Activated CD4-positive, alpha-beta T cell treated with anti-CD3 and anti-CD28 coated beads for 48 hours (primary cell): ENCODE measurements at places on chromosomes 2 and 18.
A peak's percentile ranks its signal among the peaks of the same experiment; 100 is the strongest.

DNA sequence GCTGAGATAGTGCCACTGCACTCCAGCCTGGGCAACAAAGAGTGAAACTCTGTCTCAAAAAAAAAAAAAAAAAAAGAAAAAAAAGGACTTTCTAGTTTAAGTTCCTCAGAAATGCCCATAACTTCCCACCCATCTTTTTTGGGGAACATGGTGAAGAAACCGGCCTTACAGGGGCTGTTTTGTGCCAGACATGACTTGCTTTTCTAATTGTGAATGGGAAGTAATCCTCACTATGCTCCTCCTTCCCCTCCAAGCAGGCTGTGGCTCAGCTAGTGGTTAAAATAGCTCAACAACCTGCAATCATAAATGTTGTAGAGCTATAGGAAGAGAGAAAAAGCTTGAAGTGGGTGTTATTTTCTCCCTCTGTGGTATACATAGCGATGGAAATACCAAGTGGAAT lies 34.1 kb upstream of the OLA1 start:
- DNase-seq: no peak

- DNase-seq: no peak
Observed at GRCh38 chr2:52260904-52261303, 1229.0 kb upstream of the NRXN1 start.

GRCh38 chr2:55618025-55618274 lies 528 bp upstream of the PPP4R3B start:
- no peak for DNase-seq

DNA sequence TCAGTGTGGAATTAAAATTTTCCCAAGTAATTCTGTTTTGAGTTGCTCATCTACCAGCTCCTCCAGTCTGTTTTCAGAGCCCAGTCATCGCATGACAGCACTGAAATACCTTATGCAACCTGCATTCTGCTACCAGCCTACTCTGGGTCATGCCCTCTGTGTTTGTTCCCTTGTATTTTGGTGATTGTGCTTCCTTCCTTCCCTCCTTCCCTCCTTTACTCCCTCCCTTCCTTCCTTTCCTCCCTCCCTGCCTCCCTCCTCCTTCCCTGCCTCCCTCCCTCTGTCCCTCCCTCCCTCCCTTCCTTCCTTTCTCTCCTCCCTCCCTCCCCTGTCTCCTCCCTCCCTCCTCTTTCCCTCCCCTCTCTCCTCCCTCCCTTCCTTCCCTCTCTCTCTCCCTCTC lies 289.6 kb downstream of the CDH2 start:
- DNase-seq: no peak

GRCh38 chr2:236512902-236513435 lies 56.7 kb upstream of the ACKR3 start:
- peak; percentile 75 for DNase-seq

- no peak for DNase-seq
Observed at GRCh38 chr2:242060212-242060835, 190.8 kb downstream of the RTP5 start.

- DNase-seq: no peak
Observed at GRCh38 chr2:228611171-228611570, 429.7 kb upstream of the SPHKAP start.

- DNase-seq: peak; percentile 80
Observed at GRCh38 chr2:234881413-234882241, 70.2 kb upstream of the SH3BP4 start.

DNA sequence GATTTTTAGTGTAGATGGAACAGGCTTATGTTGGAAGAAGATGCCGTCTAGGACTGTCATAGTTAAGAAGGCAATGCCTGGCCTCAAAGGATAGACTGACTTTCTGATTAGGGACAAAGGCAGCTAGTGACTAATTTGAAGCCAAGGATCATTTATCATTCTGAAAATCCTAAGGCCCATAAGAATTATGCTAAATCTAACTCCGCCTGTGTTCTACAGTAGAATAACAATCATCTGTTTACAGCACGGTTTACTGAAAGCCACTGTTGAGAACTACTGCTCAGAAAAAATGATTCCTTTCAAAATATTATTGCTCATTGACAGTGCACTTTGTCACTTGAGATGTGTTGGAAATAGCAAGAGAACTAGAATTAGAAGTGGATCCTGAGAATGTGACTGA lies 44.5 kb downstream of the BABAM2 start:
- DNase-seq: no peak

DNA sequence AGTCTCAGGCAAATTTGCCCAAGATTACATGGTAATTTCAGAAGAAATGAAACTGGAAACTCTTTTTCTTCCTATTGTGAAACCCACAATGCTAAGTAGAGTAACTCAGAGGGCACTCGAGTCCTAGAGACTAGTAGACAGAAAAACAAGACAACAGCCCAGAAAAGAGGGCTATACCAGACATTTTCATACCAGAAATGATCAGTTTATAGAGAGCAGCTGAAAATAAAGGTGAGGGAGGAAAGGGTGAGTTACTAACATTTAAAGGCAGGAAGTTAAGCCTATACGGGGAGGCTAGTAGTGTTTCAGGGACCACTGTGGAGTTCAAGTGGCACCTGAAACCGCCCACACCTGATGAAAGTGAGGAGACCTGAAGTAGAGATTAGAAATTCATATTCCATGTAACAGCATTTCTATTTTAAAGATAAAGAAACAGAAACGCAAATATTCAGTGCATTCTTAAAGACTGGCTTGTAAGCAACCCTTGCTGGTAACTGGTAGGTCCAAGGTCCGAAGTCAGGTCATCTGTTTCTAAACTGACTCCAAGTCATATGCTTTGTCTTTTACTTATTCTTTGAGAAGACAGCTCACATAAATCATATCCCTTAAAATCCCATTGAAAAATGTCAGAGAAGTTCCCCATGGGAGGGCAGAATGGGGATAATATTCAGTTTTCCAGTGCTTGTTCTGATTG lies 145.1 kb upstream of the ITGB6 start:
- DNase-seq: no peak

- no peak for DNase-seq
Observed at GRCh38 chr18:45245091-45245511, 370.2 kb upstream of the SLC14A2 start.

- DNase-seq: no peak
Observed at GRCh38 chr18:5556310-5556974, 12.6 kb upstream of the EPB41L3 start.

- no peak for DNase-seq
Observed at GRCh38 chr2:112721819-112722522, 1.2 kb downstream of the NT5DC4 start.

GRCh38 chr2:34103437-34103836 lies 504.3 kb upstream of the FAM98A start:
- no peak for DNase-seq

DNA sequence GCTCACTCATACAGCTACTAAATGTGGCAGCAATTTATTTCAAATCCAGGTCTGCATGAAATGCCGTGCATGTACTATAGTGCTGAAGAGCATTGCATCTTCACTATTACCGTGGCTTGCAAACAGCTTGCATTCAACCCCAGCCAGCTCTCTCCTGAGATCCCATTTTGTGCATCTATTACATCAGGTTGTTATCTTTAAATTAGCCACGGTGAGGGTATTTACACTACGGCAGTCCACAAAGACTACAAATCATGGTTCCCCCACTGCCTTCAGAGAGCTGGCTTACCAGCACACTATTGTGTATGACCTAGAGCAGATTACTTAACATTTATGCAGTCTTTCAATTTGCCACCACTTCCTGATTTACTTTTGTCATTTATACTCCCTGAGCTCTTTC lies 621.3 kb upstream of the LRATD1 start:
- DNase-seq: no peak

- no peak for DNase-seq
Observed at GRCh38 chr2:99692785-99693184, 203.0 kb upstream of the REV1 start.

DNA sequence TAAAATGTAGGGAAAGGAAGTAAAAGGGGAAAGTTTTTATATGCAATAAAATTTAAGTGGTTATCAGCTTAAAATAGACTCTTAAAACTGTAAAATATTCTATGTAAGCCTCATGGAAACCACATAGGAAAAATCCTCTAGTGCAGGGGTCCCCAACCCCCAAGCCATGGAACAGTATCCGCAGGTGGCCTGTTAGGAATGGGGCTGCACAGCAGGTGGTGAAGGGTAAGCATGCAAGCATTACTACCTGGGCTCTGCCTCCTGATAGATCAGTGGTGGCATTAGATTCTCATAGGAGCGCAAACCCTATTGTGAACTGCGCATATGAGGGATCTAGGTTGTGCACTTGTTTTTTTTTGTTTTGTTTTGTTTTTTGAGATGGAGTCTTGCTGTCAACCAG lies 1409.3 kb upstream of the CDH2 start:
- DNase-seq: no peak

GRCh38 chr18:79477711-79478483 lies 82.2 kb downstream of the NFATC1 start:
- no peak for DNase-seq
